GM20000 (cell line): ENCODE measurements at places on chromosomes 7 and 10.
A peak's percentile ranks its signal among the peaks of the same experiment; 100 is the strongest.

DNA sequence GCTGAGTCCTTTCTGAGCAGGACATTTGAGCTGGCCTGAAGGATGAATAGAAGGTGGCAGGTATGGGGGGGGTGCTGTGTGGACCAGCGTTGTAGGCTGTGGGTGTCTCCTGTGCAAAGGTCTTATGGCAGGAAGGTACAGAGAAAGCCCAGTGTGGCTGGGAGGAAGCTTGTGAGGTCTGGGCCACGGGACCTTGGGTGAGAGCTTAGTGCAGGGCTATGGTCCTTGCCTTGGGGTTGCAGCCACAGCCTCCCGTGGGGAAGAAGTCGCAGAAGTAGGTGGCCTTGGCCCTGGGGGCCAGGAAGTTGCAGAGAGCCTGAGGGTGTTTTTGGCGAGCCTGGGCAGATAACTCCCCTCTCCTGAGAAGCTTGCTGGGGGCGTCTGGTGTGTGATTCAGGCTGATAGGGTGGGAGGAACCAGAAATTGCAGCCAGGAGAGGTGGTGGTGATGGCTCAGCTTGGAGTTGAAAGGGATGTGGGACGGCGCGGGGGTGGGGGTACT is 172.0 kb upstream of the TNRC18 start:
- peak; percentile 64 for DNase-seq

DNA sequence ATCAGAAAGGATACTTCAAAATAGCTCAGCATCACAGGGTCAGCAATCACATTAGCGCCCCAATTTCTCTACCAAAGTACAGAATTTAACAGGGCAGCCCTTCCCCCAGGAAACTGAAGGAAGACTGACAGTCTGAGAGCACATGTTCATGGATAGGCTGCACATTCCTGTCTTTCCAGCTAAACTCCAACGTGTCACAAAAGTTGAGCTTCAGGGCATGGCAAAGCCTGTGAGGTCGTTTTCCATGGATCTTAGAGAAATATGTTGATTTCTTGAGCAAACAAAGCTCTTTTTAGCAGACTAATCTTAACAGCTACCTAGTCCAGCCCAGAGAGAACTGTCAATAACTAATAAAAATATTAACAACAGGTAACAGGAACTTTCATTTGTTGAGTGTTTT is 207.9 kb downstream of the GRM3 start:
- DNase-seq, result no peak

- DNase-seq, result no peak
Observed at GRCh38 chr7:132528695-132529094, 47.6 kb downstream of the PLXNA4 start.

GRCh38 chr10:30756151-30756550 is 126.6 kb upstream of the LYZL2 start:
- no peak for DNase-seq

DNA sequence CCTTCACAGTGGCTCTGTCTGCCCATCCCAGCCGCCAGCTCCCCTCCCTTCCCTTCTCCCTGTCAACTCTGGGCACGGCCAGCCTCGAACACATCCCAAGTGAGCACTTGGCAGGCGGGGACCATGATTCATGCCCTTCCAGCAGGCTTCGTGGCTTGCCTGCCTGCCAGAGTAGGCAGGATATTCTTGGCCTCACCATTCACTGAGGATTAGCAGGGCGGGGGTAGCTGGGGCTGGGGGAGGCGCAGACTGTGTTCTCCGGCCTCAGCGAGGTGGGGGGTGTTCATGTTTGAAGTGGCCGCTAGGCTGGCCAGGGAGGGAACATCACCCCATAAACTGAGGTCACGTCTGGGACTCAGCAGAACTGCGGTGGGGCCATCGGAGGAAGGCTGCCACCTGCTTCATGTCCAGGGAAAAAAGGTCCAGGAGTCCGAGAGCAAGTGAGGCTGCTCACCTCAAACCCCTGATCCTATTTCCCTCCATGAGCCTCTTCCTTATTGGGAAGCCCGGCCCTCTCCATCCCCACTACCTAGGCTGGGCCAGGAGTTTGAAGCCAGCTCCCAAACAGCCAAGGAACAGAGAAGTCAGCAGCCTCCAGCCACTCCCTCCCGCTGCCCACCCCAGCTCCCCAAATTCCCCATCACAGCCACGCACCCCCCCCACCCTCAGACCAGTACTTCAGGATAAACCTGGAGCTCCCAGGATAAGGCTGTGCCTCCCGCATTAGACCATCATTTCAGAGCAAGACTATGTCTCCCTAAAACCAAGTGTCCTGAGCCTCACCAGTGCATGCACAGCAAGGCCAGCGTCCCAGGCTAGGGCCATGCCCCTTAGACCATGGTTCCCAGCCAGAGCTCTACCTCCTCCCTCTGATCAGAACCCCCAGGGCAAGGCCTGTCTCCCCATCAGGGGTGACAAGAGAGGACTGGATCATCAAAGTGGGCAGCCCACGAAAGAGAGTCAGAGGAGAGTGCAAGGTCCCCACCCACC is 42.8 kb upstream of the RABGEF1 start:
- DNase-seq, result no peak

DNA sequence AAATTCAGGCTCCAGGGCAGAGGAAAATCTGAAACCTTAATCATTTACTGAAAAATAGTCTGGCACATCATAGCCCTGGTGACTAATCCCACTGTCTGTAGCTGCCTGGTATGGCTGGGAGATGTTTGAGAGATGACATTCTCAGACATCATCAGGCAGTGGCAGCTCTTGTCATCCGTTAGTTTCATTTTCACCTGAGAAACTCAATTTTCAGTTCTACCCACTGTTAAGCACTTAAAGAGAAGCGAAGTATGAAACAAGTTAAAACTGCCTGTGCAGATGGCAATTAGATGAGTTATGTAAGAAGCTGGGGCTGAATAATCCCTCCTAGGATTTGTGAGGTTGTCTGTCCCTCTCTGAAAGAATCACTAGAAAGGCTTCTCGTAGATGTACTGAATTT is 150.2 kb downstream of the NSUN6 start:
- peak; percentile 20 for DNase-seq

GRCh38 chr7:130309986-130310385 is 17.0 kb downstream of the CPA4 start:
- DNase-seq, result peak; percentile 28

- no peak for DNase-seq
Observed at GRCh38 chr7:22845221-22845834, 22.7 kb upstream of the TOMM7 start.

- no peak for DNase-seq
Observed at GRCh38 chr10:104301907-104302690, 33.1 kb downstream of the GSTO2 start.

GRCh38 chr7:85529201-85529600 is 342.3 kb upstream of the SEMA3D start:
- DNase-seq, result no peak

GRCh38 chr7:42227021-42227420 is 10.0 kb downstream of the GLI3 start:
- no peak for DNase-seq

DNA sequence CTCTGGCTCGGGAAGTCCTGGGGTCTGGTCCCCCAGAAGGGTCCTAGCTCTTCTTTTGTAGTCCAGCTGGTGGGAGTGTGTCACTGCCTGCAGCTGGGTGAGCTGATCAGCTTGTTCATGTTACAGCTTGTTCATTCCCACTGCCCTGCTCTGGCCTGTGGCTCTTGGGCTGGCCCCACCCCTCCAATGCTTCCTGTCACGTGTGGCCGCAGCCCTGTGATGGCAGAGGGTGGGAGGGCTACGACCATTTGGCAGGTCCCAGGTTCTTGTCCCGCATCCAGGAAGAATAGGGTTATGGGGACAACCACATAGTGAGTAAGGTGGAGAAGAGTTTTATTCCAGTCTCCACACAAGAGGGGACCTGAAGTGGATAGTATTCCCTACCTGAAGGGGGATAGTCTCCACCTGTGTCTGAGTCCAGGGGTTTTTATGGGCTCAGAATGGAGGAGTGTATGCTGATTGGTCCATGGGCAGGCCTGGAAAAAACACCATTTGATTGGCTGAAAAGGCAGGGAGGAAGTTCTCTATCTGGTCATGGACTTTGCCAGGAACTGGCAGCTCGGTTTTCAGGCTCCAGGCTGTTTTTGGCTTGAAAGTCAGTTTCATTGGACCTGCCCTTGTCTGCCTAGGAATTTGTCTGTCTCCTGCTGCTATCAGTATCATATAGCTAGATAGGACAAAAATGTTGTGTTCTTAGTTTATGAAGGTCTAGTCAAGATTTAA is 13.1 kb downstream of the SDHAF3 start:
- no peak for DNase-seq

DNA sequence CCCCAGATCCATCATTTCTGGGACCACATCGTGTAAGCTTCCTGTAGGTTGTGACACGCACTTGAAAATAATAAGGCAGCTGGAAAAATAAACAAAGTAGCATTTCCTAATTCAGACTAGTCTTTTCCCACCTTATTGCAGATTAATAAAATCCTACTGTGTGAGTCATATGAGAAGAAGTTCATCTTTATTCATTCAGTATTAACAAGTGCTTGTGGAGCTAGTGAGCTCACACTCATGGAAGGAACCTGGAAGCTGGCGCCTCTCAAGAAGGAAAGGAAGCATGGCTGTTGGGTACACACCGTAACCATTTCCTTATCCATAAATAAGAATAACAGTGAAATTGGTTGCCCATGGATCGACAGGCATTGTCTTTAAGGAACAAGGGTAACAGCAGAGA is 152.6 kb upstream of the PFKP start:
- no peak for DNase-seq

GRCh38 chr10:102949916-102950315 is 31.8 kb downstream of the CNNM2 start:
- no peak for DNase-seq

GRCh38 chr7:129671266-129671665 is 59.7 kb downstream of the NRF1 start:
- no peak for DNase-seq

DNA sequence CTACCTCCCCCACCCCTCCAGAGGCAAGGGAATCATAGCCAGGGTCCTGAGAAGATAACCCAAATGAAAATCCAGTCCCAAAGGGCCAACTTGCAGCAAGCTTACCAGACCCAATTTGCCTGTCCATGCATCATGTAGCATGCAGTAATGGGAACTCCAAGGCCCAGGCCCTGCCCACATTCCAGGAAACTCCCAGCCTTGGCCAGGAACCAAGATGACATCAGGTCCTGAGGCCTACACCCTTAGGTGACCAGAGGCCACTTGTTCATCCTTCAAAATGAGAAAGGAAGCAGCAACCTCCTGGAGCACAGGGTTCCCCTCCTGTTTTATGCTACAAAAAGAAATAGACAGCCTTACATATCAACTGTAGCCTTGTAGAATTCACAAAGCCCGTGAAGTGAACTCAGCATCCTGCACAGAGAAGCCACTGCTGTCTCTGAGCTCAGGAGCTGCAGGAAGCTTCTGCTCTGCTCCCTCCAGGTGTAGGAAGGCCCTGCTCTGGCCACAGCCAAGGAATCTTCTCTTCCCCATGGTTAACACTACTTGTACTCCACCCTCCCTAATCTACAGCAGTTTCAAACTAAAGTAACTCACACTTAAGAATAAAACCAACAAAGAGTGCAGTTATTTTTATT is 30.3 kb upstream of the GRB10 start:
- no peak for DNase-seq

GRCh38 chr7:130901209-130901783 is 167.3 kb upstream of the KLF14 start:
- DNase-seq, result no peak

- DNase-seq, result no peak
Observed at GRCh38 chr10:122189185-122189584, 81.9 kb upstream of the BTBD16 start.

- DNase-seq, result peak; percentile 72
Observed at GRCh38 chr7:150978126-150978789, at the start of gene KCNH2. Gene KCNH2, minus strand, starts transcription at chr7:150978321. Its CDS starts 408 bp downstream, at chr7:150977913.

DNA sequence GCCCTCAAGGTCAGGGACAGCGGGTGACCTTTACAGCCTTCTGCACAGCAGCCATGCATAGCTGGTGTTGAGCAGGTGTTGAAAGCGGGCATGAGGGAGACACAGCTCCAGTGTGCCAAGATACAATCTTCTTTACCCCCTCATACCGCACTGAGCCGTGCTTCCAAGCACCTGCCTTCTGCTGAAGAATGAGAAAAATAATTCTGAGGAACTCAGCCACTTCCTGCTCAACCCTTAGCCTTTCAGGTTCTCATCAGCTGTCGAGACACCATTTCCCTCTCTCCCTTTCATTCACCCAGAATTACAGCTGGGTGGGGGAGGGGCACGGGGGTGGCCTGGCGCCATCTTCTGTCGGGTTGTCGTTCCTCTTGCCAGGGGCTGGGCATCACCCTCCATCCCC is 58.6 kb downstream of the COL13A1 start:
- DNase-seq, result no peak

GRCh38 chr7:2360796-2361195 is 6.2 kb downstream of the EIF3B start:
- no peak for DNase-seq

- DNase-seq, result peak; percentile 89
Observed at GRCh38 chr7:901388-902154, 25.2 kb downstream of the GET4 start.
